ENCODE measurements at places on chromosomes 6 and 20.

GRCh38 chr6:36095497-36096391 is 34.6 kb upstream of the MAPK13 start:
- no peak for DNase-seq

DNA sequence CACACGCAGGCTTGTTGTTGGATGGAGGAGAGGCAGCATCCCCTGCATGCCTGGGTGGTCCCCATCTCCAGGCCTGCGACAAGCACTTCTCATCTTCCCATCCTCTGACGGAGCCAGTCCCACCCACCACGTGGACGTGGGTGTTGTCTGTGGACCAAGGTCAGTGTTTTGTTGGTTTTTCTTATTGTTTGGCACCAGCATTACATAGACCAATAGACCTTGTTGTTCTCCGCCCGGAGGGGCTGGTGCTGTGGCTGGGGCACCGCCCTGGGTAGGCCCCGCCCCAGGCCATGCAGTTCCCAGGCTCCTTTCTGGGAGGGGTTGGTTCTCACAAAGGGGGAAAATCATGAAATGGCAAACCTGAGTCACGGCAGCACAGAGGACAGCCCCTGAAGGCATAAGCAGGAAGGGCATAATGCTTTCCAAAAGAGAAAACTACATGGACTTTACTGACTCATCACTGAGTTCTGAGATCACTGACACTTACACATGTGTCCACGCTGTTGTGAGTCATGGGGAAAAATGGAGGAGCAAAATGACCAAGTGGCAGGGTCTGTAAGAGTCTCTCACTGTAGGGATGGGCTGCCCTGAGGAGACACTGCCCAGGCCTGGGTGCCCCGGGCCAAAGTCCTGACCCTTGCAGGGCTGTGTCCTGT is 90.8 kb downstream of the THBS2 start:
- DNase-seq: no peak

DNA sequence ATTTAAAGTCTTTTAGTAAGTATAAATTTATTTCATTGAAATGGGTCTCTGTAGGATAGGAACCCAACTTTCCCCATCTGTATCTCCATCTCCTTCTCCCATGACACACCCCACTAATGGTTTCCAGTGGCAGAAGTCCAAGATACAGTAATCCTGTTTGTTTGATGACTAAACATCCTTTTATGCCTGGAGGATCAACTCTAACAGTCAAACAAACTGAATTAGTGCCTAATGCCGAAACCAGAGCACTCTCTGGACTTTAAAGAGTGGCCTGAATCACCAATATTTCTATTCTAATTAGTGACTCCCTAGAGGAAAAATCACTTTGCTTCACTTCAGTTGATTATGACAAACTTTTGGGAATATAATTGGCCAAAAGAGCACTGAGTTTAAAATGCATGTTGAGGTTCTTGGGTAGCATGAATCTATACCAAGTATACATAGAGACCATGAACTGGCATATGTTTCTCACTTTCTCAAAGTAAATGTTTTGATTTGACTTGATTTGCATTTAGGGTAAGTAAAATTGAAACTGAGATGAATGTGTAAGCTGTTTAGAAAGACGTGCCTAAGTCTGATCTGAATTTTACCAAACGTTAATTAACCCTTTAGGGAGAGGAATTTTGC is 776.4 kb upstream of the NRSN1 start:
- no peak for DNase-seq

DNA sequence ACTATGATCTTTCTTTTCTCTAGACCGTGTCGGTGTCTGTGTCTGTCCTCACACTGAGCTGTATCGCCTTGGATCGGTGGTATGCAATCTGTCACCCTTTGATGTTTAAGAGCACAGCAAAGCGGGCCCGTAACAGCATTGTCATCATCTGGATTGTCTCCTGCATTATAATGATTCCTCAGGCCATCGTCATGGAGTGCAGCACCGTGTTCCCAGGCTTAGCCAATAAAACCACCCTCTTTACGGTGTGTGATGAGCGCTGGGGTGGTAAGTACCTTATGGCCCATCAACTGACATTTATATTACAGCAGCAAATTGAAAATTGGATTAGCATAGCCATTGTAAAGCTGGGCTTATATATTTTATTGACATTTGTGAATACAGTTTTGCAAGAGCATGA is 72.2 kb upstream of the GFRAL start:
- DNase-seq: no peak

GRCh38 chr6:150252714-150253444 is 110.0 kb downstream of the PPP1R14C start:
- DNase-seq: no peak

DNA sequence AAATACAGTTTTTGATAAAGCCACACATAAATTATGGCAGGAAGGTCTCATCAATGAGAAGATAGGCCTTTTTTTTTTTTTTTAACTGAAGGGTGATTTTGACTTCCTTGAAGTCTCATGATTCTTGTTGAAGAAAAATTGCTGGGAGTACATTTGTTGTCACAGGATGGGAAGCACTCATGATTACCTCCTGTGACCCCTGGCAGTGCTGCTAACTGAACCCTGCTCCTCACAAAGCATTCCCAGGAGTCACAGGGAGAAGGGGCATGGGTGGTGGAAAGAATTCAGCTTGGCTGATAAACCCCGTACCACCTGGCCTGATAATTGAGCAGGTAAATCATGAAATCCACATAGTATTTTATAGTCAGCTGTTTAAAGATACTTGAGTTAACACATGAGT is 86.9 kb downstream of the CD109 start:
- no peak for DNase-seq

DNA sequence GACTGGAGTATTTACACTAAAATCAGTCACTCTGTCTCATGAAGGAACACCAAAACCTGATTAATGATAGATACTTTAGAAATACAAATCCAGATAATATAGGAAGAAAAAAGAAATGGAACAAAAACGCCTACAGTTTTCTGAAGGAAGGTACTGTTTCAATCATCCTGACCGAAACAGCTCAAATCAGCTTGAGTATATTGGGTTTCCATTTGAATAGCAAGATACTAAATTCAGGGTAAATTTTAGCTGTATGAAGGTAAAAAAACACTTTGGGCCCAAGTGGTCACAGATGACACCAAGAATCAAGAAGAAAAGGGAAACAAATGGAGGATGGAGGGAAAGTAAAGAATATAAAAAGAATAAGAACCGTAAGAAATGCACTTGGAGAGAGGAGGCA is 6.9 kb downstream of the ZSCAN23 start:
- DNase-seq: no peak

- no peak for DNase-seq
Observed at GRCh38 chr6:129790785-129791184, 70.3 kb downstream of the TMEM244 start.

GRCh38 chr6:36765594-36766398 is 68.2 kb downstream of the RAB44 start:
- DNase-seq: peak; percentile 63

DNA sequence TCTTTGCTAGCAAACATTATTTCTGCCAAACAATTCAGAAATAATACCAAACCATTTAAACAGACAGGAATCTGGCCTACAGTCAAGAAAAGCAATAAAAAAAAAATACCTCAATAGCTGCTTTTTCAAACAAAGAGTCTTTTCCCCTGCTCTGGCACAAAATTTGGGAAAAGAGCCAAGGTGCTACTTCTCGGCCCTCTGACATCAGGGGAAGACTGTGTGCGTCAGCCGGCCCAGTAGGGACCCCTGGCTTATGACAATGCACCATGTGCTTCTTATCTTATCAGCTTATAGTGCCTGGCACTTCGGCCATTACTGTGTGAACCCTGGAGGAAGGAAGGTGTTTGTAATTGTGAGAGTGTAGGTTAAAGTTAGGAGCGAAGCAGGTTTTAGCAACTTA is 89.4 kb downstream of the PDE10A start:
- no peak for DNase-seq

Measured in stimulated activated CD8-positive, alpha-beta memory T cell treated with anti-CD3 and anti-CD28 coated beads, Interleukin-4, amount 100 ng/mL, for 24 hours (primary cell).